ENCODE measurements at places on chromosomes 12 and 14.

- no peak for DNase-seq
Observed at GRCh38 chr12:22160396-22161003, 114.5 kb downstream of the CMAS start.

- no peak for DNase-seq
Observed at GRCh38 chr12:20442322-20442721, 74.0 kb downstream of the PDE3A start.

DNA sequence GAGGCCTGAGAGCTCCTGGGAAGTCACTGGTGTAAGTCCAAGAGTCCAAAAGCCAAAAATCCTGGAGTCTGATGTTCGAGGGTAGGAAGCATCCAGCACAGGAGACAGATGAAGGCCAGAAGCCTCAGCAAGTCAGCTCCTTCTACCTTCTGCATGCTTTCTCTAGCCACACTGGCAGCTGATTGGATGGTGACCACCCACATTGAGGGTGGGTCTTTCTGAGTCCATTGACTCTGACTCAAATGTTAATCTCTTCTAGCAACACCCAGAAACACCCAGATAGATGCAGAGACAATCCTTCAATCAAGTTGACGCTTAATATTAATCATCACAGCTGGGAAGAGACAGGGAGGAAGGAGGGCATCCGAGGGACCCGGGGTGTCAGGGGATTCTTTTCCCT, 305.8 kb downstream of the AACS start:
- DNase-seq = no peak

DNA sequence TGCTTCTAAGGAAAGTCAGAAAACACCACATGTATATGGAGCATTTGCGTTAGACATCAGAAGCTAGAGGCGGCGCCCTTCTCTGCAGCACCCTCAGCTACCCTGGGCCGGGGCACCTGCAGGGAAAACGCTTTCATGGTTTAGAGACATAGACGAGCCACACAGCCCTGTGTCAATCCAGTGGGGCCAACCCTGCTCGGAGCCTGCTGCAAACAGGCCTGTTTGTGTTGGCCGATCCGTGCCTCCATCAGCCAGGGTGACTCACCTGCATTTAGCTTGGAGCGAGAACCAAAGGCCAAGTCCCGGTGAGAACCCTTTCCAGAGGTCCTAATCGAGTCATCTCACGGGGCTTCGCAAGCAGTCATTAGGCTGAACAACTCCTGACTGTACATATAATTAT, 19.5 kb upstream of the FZD10 start:
- no peak for DNase-seq

DNA sequence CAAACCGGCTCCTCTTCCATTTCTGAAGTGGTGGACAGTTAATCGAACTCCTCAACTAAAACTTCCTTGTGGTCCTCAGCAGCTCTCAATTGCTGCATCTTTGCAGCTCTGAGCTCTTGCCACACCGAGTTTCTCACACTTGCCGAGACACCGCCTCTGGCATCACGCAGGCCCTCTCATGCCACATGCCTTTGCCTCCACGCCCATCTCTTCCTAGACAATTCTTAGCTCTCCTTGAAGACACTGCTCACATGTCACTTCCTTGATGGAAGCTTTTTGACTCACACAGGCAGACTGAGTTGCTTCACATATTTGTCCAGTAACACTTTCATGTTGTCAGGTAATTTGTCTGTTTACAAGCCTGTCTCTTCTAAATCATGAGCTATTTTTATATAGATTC, 29.2 kb downstream of the KCNA1 start:
- DNase-seq = no peak

- no peak for DNase-seq
Observed at GRCh38 chr14:33914676-33915516, 36.0 kb downstream of the EGLN3 start.

DNA sequence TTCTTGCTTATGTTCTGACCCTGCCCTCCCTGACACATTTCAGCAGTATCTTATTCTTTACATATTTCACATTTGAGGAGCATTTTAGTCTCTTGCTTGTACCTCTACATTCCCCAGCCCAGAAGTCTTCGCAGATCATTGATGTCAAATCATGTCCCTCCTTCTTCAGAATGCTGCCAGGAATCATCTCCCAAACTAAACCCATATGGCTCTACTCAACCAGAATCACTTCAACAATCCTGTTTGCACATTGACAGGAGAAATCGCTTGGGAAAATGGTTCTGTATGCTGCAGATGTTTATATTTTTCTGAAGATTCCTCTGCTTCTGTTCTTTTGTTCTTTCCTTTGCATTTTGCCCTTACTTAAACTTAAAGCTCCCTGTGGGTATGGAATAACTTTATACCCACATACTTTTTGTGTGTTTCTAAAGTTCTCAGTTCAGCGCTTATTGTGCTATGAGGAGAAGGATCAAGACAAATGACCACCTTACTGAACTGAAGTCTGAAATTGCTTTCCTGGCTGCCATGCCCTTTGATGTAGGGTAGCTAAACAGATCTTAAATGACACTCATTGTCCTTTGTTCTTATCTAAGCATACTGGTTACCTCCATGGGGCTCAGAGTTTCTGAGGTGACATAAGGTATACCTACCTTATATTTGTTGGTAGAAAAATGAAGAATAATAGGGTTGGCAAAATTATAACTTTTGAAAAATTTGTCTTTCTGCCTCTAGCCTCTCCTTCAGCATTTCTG, 134.6 kb downstream of the SLC25A21 start:
- DNase-seq = no peak

DNA sequence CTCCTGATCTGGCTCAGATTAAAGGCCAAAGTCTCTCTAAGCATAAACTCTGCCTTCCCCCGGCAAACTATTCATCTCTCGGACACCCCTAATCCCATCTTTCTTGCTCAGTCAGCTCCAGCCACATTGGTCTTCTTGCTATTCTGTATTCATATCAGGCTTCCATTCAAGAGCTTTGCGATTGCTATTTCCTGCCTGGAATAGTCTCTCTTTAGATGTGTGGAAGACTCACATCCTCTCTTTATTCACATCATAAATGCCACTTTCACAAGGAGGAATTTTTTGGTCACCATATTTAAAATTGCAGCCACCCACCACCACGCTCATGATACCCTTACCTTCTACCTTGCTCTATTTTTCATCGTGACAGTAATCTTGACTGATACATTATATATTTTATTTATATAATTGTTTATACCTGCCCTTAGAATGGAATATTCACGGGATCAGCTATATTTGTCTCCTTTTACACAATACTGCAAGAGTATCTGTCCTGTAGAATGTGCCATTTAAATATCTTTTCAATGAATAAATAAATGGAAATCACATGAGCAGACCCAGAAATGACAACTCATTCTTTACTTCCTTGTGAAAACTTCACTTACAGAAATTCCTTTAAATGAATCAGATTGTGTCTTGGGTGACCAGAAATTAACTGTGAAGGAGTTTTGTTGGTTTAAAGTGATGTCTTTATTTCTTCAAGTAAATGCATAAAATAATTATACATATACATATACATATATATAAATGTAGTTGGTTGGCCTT, 780.6 kb upstream of the FLRT2 start:
- DNase-seq = no peak

- DNase-seq = no peak
Observed at GRCh38 chr12:104282109-104282508, 21.4 kb upstream of the EID3 start.

- no peak for DNase-seq
Observed at GRCh38 chr12:49059045-49059298, 1.6 kb downstream of the KMT2D start.

- no peak for DNase-seq
Observed at GRCh38 chr14:36671149-36671548, 9.5 kb downstream of the PAX9 start.

DNA sequence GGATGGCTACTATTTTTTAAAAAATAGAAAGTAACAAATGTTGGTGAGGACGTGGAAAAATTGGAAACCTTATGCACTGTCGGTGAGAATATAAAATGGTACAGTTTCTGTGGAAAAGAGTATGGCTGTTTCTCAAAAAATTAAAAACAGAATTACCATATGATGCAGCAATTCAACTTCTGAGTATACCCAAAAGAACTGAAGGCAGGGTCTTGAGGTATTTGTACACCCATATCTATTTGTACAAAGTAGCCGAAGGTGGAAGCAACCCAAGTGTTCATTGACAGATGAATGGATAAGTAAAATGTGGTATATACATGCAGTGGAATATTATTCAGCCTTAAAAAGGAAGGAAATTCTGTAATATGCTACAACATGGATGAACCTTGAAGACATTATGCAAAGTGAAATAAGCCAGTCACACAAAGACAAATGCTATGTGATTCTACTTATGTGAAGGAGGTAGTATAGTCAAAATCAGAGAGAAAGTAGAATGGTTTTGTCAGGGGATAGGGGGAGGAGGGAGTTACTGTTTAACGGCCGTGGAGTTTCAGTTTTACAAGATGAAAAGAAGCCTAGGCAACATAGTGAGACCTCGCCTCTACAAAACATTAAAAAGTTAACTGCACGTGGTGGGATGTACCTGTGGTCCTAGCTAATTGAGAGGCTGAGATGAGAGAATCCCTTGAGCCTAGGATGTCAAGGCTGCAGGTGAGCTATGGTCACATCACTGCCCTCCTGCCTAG, 38.4 kb upstream of the CCT2 start:
- DNase-seq = no peak

- no peak for DNase-seq
Observed at GRCh38 chr14:64951724-64952123, 9.2 kb upstream of the GPX2 start.

- DNase-seq = no peak
Observed at GRCh38 chr12:42420395-42420794, 94.4 kb downstream of the PPHLN1 start.

DNA sequence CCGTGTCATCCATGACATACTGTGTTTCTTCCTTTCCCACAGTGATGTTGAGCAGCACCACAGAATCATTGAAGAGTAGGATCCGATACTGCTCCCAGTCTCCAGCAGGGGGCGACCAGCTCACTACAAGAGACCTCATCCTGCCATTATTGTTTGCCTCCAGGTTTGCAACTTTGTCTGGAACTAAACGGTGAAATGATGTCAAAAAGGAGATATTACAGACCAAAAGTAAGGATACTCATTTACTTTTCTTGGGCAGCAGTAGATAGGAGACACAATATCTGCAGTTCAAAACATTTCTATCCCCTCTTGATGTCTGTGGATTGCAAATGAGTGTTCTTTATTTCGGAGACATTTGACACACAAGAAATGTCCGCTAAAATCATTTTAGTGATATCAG, 47.2 kb downstream of the PTPRB start:
- peak; percentile 53 for DNase-seq

- no peak for DNase-seq
Observed at GRCh38 chr12:86091681-86092080, 164.5 kb downstream of the MGAT4C start.

DNA sequence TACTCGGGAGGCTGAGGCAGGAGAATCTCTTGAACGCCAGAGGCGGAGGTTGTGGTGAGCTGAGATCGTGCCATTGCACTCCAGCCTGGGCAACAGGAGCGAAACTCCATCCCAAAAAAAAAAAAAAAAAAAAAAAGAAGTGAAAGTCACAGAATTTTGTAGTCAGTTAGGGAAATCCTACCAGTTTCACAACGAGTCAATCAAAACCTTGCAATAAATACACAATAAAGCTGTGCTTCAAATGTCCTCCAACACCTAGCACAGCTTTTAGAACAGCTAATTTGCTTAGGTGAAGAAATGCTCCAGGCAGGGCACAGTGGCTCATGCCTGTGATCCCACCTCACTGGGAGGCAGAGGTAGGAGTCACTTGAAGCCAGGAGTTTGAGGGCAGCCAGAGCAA, 112.8 kb upstream of the ATF7IP start:
- no peak for DNase-seq

DNA sequence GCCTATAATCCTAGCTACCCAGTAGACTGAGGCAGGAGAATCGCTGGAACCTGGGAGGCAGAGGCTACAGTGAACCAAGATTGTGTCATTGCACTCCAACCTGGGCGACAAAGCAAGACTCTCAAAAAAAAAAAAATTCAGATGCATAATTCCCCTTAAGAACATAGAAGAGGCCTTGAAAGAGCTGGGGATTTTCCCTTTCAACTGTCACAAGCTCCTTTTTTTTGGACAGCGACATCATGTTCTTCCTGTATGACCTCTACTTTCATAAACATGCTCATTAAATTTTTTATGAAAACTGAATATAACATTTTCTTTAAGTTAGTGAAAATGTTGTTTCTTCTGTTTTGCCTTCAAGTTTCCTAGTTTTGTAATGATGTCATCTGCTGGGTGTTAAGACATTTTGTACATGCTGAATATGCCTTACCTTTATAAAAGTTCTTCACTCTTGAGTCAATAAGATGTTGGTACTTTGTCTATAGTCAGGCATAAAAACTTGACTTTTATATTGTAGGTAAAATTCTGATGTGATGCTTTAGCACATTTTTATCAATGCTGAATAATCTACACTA, 76.0 kb downstream of the PTHLH start:
- no peak for DNase-seq

GRCh38 chr14:79404874-79405511, 806.3 kb downstream of the DIO2 start:
- DNase-seq = no peak

DNA sequence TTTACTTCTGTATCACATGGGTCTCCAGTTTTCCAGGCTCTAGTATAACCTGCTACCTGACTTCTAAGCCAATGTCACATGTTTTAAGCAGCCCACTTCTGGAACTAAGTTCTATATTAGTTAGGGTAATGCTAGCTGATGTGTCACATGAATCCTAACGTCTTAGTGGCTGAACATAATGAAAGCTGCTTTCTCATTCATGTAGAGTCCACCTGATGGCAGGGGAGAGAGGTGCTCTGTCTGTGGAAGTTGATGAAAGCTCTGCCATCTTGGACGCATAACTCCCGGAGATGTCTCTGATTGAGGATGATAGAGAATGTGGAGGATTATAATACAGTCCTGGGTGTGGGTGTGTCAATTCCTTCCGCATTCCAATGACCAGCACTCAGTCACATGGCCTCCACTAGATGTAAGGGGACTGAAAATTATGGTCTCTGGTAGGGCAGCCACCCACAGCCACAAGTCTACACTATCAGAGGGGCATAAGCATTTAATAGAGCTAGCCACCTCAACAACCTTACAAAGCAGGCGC, 234.4 kb upstream of the CRY1 start:
- no peak for DNase-seq

DNA sequence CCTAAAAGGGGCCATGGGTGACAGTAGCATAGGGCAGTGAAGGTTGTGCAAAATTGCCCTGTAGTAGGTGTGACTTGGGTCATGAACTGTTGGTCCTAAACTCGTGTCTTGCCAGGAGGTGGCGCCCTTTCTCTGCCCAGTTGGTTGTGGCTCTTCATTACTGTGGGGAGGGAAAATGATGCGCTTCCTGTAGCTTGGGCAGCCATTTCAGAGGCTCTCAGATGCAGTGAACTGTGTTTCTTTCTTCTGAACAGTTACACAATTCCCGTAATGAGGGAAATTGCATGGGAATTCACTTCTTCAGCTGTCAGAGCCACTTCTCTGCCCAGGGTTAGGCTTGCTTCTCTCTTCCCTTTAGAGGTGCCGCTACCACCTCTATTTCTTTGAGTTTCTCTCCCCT, 148.1 kb upstream of the NRXN3 start:
- no peak for DNase-seq

DNA sequence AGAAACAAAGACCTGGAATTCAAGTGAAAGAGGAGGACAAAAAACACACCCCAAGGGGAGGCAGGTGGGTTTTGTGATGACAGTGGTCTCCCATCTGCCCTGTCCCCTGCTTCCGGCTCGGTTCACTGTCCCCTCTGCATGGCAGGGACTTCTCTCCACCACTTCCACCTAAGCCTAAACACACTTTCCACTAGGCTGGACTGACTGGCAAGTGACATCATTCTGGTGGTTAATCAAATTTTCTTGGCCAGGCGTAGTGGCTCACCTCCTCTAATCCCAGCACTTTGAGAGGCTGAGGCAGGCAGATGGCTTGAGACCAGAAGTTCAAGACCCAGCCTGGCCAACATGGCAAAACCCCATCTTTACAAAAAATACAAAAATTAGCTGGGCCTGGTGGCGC, 11.9 kb downstream of the PLEKHG6 start:
- DNase-seq = no peak

Measured in activated T-cell treated with anti-CD3 and anti-CD28 coated beads, Interleukin-2, amount 50 U/mL, for 1 hour (primary cell).